ENCODE measurements at places on chromosomes 6 and 20.

DNA sequence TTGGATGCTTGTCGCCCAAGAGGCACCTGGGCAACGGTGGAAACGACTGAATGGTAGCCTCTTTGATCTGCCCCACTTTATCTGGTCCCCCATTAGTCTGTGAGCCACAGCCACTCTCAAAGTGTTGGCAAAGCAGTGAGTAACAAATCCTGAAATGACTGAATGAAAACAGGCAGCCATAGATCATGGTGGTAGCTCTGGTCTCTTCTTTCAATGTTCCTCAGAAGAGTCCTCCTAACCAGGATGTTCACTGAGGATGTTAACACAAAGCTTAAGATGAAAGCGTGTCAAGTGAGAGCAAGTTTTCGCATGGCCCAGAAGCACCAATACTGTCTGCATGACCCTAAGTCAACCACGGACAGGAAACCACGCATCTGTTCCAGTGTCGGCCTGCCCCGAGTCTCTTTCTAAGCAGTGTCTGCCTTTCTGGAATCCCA, 107.3 kb downstream of the IRF4 start:
- peak; percentile 88 for DNase-seq

DNA sequence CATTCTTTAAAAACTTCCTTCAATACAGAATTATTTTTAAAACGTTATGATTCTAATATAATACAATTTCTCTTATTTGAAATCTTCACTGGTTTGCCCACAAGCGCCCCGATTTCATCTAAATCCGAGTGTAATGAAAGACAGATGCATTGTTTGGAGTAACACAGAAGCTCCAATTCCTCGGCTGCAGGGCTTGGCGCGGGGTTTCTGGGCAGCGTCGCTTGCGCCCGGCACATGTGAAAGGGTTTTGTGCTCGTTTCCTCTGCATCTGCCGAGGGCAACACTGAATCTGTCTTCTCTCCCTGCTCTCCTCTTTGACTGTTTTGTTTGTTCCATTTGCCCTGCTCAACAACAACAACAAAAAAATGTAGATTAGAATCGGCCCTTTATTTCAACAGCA, 248.6 kb upstream of the QKI start:
- DNase-seq: no peak

- DNase-seq: no peak
Measured at GRCh38 chr6:141667580-141668309, 465.0 kb upstream of the GJE1 start.

DNA sequence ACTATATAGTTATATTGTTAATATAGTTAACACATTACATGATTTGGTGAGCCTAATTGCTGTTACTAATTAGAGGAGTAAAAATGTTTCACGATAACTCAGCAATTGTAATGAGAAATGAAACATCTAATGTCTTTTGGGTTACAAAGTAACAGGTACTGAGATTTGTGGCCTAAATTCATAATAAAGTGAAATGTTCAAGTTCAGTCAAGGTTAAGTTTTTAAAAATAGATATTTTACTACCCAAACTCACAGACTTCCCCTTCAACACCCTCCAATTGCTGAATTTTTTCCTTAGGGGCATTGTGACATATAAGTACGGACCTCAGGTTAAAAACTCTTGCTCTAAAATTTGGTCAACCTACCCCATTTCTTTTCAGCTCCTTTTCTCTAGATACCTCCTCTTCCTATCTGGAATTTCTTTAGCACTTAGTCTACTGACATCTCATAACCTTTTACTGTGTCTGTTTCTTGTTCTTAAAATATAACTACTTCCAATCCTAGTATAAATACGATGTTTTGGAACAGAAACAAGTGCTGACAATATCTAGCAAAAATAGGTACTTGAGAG, 112.3 kb upstream of the PRSS16 start:
- no peak for DNase-seq

DNA sequence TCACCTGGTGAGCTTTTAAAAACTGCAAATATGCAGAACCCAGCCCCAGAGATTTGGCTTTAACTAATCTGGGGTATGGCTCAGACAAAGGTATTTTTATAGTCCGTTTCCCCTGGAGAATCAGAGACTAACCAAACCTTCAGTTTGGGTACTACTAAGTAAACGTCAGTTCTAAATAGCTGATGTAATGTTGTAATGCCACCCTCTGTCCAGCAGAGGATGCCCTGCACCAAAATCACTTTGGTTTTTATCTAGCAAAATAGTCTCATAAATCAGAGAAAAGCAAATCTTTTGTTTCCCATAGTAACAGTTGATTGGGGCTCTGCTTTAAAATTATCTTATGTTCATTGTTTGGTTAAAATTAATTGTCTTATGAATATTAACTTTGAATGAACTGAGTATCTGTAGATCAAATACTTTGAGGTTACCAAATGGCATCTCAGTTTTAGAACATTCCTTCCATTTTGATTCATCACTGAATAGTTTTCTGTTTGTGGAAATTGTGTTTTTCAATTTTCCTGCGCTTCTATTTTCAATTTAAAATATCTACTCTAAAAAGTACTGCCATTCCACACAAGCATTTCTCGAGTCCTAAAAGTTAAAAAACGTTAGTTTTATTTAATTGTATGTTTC, 278.3 kb upstream of the PLCB4 start:
- peak; percentile 50 for DNase-seq

DNA sequence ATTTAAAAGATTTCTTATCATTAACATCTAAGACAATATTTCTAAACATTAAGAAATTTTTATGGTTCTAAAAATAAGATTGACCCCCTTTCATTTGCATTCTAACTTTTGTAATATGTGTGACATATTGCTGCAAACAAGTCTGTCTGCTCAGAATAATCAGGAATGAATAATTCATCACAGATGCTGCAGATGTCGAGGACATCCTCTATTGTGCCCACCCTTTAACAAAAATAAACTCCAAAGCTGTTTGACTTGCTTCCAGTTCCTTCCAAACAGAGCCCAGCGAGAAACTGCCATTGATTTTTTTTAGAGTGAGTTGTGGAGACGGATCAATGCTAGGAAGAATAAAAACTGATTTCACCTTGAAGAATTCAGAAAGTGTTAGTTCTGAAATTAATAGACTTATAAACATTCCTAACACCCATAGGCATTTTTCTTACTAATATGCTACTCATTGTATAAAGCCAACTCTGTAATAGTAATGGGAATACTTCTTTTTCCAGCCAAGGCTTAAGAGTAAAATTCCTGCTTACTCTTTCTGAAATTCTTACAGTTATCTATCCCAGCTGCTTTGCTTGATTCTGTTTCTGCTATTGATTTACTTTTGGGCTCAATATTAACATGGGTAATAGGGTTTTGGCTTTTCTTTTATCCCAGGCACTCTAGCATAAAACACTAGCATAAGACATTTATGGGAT, 244.8 kb upstream of the FAM83B start:
- no peak for DNase-seq

GRCh38 chr6:57182017-57182432, 9.9 kb downstream of the BAG2 start:
- DNase-seq: no peak

DNA sequence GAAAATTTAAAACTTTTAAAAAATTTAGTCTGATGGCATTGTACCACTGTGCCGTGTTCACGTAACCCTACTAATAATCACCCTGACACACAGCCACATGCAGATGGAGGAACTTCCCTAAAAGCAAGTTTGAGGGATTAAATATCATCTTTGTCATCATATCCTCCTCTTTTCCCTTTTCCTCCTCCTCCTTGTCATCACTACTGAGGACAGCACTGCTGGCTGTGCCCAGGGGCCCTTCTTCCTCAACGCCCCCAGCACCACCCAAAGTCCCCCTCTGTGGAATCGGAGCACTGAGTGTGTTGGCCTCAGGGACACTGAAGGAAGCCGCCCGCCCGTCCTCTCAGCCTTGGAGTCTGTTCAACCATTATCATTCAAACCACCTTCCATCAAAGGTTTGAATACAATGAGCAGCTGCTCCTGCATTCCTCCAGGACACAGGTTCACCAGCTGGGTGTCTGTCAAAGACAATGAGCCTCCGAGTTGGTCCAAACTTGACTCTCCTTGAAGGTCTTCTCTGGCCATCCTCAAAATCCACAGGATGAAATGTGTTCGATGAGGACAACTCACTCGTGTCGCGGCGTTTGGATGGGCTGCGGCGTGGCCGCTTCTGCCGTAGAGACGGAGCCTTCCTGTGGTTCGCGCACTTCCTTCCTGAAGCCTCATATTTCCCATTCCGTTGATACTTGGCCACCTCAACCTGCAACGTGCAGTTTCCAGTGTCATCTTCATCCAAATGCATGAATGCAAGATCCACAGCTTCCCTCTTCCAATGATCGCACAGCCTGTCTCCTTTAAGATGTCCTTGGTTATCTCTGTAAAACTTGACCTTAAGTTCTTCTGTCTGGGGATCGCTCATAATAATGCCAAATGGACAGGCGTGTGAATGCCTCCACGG, 23.3 kb downstream of the NQO2 start:
- DNase-seq: peak; percentile 35

DNA sequence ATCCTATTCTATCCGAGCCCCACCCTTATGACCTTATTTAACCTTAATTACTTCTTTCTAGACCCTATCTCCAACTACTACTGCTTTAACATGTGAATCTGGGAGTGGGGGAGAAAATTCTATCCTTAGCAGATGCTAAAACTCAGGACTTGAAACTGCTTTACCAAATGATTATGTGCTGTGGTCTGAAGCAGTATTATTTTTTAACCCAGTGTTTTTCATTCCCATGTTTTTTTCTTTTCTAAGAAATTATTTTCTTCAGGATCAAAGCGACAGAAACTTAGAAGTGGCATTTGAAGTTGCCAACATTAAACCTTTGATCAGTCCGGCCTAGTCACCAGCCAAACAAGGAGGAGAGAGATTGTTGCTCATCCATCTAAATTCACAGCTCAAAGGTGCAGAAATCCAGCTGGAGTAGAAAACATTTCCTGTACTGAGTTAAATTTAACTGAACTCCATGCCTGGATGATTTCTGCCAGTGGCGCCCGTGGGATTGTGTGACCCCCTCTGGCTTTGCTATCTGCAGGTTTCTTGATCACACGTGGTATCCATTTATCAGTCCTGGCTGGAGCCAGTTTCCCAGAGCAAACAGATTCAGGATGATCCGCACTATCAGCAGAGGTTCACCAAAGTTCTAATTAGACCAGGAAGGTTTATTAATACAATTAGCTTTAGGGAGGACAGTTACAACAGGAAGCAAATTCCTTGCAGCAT, 300.5 kb downstream of the PLCB1 start:
- DNase-seq: no peak

- no peak for DNase-seq
Measured at GRCh38 chr20:1370548-1371110, 22.2 kb downstream of the FKBP1A start.

GRCh38 chr6:105184921-105185320, 5.1 kb upstream of the POPDC3 start:
- no peak for DNase-seq

- peak; percentile 78 for DNase-seq
Measured at GRCh38 chr6:31572041-31572911, at the start of gene LTA. LTA (plus strand) TSS chr6:31572289; CDS start chr6:31572743, 454 bp downstream.

DNA sequence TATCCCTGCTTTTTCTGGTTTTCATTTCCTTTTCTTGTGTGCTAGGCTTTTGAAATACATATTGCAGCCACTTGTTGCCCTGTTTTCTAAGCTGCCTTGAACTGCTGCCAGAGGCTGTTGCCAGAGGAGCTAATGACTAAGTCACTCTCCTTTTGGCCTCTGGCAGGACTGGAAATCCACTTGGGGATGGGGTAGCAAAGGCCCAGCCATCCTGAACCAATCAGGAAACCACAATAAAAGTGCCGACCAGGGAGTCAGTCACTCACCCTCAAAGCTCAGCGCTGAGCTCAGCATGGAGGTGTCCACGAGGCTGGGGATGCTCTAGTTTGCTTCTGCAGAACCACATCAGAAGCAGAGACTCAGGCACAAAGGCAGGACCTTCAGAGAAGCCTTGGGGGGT, 813.0 kb downstream of the DHX35 start:
- no peak for DNase-seq

DNA sequence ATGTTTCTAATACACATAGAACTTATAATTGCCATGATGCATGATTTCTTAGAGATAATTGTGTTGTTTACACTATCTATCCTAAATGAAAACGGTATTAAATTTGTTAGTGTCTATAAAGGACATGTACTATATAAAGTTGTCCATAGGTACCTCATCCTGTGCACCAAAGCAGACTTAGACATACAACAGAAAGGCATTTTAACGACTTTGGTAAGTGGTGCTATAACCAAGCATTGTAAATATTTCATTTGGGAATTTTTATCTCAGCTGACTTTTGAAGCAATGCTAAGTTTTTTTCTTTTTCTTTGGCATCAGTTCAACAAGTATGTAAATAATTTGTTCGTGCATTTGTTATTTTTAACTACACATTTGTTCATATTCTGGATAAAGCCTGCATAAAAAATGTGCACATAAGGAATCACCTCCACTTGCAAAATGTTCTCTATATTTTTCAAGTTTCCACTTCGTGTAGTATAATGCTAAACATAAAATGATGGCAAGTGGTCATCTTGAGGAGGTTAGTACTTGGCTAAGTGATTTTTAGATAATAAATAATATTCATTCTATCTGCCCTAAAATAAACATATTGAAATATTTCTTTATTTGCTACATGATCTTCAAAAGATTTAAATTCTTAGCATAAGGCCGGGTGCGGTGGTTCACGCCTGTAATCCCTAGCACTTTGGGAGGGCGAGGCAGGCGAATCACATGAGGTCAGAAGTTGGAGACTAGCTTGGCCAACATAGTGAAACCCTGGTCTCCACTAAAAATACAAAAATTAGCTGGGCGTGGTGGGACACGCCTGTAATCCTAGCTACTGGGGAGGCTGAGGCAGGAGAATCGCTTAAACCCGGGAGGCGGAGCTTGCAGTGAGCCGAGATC, 6.3 kb upstream of the GJA1 start:
- no peak for DNase-seq

DNA sequence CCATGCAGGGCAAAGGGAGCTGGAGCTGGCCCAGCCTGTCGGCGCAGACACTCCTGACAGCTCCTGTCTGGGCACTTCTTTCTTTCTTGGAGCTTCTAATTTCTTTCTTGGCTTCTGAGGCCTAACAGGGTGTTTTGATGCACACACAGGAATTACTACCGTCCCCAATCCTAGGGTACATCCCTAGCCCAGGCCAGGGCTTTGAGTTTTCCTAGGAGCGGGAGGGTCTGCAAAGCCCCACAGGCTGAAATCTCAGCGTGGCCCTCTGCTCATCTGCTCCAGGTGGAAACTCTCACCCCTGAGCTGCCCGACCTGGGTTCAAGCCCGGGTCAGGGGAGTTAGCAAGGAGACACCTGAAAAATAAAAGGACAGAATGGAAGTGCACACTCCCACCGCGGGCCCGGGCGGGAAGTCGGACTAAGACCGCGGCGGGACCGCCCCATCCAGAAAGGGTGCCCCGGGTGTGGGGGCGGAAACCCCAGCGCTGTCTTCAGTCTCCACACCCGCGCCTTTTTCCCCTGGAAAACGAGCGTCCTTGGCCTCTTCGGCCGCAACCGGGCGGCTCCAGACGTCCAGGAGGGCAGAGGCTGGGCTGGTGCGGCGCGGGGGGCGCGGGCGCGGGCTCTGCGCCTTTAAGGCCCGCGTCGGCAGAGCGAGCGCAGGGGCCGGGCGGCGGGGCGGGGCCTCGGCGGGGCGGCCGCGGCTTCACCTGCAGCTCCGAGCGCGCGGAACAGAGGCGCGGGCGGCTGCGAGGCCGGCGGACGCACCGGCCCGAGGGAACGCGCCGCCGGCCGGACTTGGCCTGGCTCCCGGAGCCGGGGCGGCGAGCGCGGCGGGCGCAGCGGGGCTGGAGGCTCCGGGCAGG, at the start of gene CDH4:
TSS of gene CDH4 (plus strand) at position 733 of the 865 bp plus-strand sequence.
- no peak for DNase-seq

- DNase-seq: no peak
Measured at GRCh38 chr6:108005961-108006360, 48.0 kb upstream of the SEC63 start.

All from GM12865 (cell line).